ENCODE measurements at places on chromosomes 7 and 10.
A peak's percentile ranks its signal among the peaks of the same experiment; 100 is the strongest.

DNA sequence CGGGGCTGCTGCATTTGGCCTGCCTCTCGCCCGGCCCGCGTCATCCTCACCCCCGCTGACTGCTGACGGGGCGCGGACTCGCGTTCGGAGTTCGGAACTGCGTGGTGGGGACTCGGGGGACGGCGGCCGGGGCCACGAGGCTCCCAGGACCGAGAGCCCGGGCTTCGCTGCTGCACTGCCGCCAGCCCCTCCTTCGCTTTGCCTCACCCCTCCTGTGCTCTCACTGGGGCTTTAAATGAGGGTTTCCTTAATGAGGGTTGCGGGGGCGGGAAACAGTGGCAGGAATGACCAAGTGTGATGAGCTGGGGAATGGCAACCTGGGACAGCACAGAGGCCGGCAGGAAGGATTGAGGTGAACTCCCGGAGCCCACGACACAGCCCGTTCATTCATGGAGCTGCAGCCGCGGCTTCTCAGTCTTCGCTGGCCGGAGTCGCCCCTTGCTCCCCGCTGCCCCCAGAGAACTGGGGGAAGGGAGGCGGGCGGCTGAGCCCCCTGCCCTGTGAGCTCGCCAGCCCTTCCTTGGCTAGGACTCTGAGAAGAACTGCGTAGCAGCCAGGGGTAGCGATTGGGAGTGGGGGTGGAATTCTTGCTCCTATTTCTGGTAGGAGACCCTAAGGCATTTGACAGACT lies 1.5 kb upstream of the LRRC4 start:
- no peak for DNase-seq

GRCh38 chr10:26357203-26357602 lies 80.9 kb upstream of the APBB1IP start:
- peak; percentile 50 for DNase-seq

GRCh38 chr7:55056577-55057480 lies 38.0 kb downstream of the EGFR start:
- DNase-seq, result no peak

GRCh38 chr10:75613685-75614504 lies 182.5 kb downstream of the LRMDA start:
- DNase-seq, result no peak

- DNase-seq, result no peak
Observed at GRCh38 chr7:36057323-36057722, 95.7 kb upstream of the EEPD1 start.

GRCh38 chr10:3806603-3807002 lies 21.6 kb upstream of the KLF6 start:
- peak; percentile 37 for DNase-seq

Data from activated CD4-positive, alpha-beta T cell treated with anti-CD3 and anti-CD28 coated beads, Interleukin-2, Interleukin-4, amounts not matched to agents 100 ng/mL and 50 ng/mL, durations not matched to agents 16 hours and 8 hours (primary cell).